ENCODE measurements at places on chromosomes 2 and 18.

DNA sequence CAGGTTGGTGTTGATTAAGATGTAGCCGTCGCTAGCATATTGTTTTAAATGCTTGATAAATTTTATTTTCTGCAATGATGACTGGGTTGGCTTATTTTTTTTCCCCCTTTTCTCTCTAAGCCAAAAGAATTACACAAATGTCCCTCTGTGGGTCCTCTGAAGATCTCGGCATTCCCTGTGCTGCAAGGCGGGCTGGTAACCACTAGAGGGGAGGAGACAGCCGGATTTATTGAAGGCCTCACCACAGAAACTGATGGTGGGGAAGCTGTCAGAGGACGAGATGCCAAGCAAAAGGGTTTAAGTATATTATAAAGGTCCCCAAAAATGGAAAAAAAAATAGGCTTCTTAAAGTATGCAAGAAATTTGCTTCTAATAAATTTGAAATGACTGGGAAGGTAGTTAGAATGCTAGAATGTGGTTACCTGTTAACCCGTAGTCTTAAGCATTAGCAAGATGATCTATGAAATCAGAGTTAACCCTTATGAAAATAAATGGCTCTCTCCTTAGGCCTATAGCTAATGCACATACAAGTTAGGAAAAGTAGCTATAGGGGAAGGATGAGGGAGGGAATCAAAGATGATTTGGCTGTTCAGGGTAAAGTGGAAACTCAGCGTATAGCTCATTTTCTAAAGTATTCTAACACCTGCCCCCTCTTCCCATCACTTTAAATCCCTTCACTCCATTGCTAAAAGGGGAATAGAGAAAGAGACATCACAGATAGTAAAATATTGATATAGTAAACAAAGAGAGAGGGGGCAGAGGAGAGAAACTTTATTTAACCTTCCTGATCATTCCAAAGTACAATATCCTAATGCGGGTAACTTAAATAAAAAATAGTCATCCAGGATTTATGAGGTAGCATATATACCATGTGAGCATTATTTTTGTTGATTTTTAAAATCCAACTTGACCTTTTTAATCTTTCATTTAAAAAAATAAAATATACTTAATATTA, 894.5 kb upstream of the POU3F3 start:
- no peak for DNase-seq

- no peak for DNase-seq
Observed at GRCh38 chr2:225276207-225276606, 123.3 kb upstream of the NYAP2 start.

DNA sequence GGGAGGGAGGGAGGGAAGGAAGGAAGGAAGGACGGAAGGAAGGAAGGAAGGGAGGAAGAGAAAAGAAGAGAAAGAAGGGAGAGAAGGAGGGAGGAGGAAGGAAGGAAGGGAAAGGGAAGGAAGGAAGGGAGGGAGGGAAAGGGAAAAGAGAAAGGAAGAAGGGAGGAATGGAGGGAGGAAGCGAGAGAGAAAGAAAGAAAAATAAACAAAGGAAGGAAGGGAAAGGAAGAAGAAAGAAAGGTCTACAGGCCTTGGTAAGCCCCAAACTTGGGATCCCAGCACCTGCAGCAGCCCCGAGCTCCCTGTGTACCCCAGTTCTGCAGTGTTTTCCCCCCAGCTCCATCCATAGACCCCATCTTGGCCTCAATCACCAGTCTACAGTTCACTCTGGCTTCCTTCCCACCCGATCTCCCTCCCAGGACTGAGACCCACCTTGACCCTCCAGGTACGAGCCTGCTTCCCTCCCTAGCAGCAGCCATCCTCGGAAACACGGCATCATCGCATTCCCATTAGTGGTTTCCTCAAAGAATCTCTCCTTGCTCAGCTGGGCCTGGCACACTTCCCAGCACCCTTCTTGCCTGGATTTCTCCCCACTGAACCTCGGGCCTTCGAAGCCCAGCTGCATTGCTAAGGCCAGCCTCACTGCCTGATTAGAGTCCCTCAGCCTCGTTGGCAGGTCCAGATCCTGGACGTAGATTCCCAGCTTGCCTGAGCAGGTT, 46.1 kb upstream of the SH3BP4 start:
- DNase-seq, result no peak

DNA sequence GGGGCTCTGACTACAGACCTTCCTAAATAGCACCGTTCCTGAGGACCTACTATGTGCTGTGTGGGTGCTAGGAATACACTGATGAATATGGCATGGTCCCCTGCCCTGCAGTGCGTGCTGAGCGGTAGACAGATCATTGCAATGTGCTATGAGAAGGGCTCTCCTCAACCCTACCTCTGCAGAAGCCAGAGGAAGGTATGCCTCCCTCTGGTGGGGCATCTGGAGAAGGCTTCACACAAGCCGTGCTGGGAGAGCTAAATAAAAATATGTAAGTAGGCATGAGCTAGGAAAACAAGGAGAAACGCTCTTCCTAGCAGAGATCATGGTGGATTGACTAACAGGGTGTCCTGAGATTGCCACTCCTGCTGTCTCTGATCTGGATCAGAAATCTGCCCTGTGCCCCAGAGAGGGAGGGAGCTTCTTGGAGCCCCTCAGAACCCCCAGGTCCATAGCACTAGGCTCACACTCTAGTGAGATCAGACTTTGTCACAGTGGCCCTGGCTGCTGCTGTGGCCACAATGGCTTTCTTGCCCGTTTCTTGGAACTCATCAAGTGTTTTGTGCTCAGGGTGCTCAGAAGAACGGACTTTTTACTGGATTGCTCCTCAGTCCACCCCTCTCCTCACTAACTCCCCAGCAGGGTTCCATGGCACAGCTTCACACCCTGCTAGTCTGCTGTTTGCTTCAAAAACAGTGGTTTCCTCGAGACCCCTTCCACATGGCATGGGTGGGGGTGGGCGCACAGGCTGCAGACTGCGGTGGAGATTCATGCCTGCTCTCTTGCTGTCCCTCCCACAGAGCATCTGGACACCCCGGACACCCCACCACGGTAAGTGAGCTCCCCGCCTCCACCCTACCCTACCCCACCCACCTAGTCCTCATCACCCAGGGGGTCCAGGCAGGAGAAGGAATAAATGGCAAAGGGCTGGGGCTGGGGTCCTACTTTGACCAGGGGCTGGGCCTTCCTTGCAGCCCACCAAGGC, 14.2 kb downstream of the SIGLEC15 start:
- DNase-seq, result no peak

- no peak for DNase-seq
Observed at GRCh38 chr2:26735883-26736588, 28.0 kb upstream of the SLC35F6 start.

- no peak for DNase-seq
Observed at GRCh38 chr2:143574069-143574468, 444.9 kb downstream of the ARHGAP15 start.

- DNase-seq, result no peak
Observed at GRCh38 chr2:53568469-53568868, 199.1 kb upstream of the CHAC2 start.

GRCh38 chr18:9095297-9096006, 7.0 kb upstream of the NDUFV2 start:
- DNase-seq, result peak; percentile 40

- DNase-seq, result no peak
Observed at GRCh38 chr18:79459946-79460480, 64.3 kb downstream of the NFATC1 start.

DNA sequence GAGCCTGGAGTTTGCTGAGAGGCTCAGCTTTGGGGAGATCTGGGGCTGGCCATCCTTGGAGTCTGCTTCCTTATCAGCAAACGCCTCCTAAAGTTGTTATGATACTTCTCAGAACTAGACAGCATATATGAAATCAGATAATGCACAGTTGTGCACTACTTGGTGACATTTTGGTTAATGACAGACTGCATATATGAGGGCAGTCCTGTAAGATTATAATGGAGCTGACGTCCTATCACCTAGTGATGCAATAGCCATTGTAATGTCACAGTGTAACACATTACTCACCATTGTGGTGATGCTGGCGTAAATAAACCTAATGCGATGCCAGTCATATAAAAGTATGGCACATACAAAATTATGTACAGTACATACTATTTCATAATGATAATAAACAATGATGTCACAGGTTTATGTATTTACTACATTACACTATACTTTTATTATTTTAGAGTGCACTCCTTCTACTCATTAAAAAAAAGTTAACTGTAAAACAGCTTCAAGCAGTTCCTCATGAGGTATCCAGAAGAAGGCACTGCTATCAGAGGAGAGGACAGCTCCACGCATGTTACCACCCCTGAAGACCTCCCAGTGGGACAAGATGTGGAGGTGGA, 298.1 kb upstream of the REV1 start:
- DNase-seq, result no peak

DNA sequence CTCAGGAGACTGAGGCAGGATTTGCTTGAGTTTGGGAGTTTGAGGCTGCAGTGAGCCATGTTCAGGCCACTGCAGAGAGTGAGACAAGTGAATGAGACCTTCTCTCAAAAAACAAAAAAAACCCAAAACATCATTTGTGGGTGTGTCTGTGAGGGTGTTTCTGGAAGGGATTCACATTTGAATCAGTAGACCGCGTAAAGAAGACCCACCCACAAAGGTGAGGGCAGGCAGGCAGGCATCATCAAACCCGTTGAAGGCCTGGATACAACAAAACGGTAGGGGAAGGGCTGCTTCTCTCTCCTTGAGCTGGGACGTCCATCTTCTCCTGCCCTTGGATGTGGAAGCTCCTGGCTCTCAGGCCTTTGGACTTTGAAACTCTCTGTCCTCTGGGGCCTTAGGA, 25.4 kb downstream of the CDKL4 start:
- DNase-seq, result no peak

- no peak for DNase-seq
Observed at GRCh38 chr18:55244546-55244945, 285.3 kb upstream of the CCDC68 start.

- no peak for DNase-seq
Observed at GRCh38 chr2:139684286-139684860, 904.2 kb upstream of the NXPH2 start.

DNA sequence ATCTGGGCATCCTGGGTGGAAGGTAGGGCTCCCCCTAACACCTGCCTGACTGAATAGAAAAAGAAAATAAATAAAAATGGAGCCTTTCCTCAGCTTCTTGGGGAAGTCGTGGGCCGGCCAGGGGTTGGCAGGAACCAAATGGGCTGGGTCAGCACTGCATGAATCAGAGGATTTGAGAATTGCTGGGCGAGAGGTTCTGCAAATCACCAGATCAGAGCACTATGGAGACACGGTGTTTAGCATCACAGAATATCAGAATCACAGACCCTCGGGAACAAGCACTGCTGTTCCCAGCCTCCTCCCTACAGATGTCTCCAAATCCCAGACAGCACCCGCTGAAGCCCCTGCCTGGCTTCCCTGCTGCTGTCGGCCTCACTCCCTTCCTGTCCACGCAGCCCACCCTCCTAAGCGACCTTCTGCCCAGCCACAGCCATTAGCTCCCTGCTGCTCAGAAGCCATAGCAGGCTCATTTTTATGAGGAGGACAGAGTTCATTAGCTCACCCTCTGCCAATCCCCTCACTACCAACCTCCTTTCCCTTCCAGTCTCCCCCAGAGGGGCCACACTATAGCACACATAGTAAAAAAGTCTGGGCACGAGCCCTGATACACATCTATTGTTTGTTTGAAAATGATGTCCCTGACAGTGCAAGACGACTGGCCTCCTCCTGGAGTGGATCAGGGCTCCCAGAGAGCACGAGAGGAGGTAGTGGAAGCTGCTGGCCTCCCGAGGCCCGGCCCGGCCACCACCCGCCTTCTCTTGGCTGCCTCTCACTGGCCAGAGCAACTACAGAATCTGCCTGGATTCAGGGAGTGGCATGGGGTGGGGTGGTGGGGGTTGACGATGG, 64.6 kb upstream of the TAF1B start:
- no peak for DNase-seq

- DNase-seq, result no peak
Observed at GRCh38 chr2:230589025-230589424, 123.6 kb upstream of the CAB39 start.
